ENCODE measurements at places on chromosomes 11 and 22.

- no peak for ATAC-seq
Measured at GRCh38 chr11:46391578-46392420, at the start of gene CHRM4. Gene CHRM4, minus strand, starts transcription at chr11:46391776. Its CDS starts 5,219 bp downstream, at chr11:46386557.

- no peak for ATAC-seq
Measured at GRCh38 chr11:113484223-113484622, 9.0 kb upstream of the DRD2 start.

- ATAC-seq: peak; percentile 33
Measured at GRCh38 chr11:57885298-57886050, 123.9 kb downstream of the CTNND1 start.

GRCh38 chr11:19952116-19952605 lies 208.1 kb downstream of the DBX1 start:
- ATAC-seq: no peak

GRCh38 chr22:35938226-35938625 lies 90.4 kb downstream of the RBFOX2 start:
- no peak for ATAC-seq

- peak; percentile 65 for ATAC-seq
Measured at GRCh38 chr22:36160499-36160942, at the start of gene APOL3. Gene APOL3, minus strand, starts transcription at chr22:36160755. Its CDS starts 11,700 bp downstream, at chr22:36149055.

GRCh38 chr11:11776714-11777113 lies 65.1 kb upstream of the USP47 start:
- ATAC-seq: no peak

GRCh38 chr11:116132273-116132978 lies 628.2 kb upstream of the CADM1 start:
- ATAC-seq: no peak

All from esophagus mucosa (tissue), 1 donor.